ENCODE measurements at places on chromosomes 6 and 20.

DNA sequence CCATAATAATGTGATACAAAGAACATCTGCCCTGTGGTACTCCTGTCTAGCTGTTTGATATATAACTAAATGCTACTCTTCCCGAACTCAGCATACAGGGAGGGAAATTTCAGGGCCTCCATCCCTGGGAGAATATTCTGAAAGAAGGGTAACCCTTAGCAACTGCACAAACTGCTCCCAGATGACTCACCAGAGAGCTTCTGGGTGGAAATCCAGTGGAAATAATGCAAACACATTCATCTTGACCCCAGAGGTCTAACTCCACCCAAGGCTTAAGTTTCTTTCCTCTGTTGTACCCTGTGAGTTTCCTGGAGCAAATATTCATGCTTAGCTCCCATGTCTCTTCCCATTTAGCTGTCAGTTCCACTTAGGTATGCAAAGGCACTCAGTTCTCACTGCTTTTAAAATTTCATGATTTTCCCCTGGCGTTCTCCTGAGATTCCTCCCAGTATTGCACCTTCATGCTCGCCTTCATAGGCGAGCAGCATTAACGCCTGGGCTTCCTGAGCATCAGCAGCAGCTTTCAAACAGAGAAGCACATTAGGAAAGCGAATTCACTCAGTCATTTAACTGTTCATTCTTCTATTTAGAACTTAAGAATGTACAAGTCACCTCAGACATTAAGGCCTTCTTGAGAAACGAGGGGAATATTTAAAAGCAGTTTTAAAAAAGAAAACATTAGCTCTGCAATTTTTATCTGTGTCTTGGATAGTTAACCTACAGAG, 43.8 kb upstream of the LAMA4 start:
- peak; percentile 19 for DNase-seq

DNA sequence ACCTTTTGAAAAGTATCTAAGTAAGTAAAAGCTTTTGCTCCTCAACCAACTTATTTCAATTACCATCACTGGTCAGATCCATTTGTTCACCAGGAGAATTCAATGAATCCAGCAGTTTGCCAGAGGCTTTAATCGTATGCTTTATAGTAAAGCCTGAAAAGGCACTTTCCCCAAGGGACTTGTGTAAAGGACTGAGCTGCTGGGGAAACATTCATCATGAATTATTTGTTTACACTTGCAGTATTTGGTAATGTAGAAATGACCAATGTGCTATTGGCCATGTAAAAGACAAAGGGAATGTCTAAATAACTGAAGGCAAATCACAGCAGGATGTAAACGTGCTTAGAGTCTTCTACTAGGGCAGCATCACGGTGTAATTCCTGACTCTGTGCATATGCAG, 471.4 kb downstream of the ADGRB3 start:
- DNase-seq: no peak

- no peak for DNase-seq
Measured at GRCh38 chr20:60101891-60102281, 143.7 kb downstream of the CDH26 start.

DNA sequence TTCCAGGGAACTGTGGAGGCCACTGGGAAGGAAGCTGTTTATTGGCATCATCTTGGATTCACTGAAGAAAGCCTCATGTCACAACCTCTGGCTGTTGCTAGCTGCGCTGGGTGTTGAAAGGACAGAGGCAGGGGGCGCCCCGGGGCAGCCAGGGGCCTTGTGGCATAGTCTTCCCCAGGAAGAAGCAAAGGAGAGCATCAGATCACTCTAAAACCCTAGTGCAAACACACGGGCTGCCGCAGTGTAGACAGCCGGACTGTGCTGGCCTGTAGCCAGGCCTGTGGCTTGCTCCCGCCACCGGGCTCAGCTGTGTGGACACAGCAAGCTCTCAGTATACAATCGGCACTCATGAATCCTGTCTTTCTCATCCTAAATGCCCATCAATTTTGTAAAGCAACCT, 23.8 kb upstream of the SMOC2 start:
- DNase-seq: no peak

DNA sequence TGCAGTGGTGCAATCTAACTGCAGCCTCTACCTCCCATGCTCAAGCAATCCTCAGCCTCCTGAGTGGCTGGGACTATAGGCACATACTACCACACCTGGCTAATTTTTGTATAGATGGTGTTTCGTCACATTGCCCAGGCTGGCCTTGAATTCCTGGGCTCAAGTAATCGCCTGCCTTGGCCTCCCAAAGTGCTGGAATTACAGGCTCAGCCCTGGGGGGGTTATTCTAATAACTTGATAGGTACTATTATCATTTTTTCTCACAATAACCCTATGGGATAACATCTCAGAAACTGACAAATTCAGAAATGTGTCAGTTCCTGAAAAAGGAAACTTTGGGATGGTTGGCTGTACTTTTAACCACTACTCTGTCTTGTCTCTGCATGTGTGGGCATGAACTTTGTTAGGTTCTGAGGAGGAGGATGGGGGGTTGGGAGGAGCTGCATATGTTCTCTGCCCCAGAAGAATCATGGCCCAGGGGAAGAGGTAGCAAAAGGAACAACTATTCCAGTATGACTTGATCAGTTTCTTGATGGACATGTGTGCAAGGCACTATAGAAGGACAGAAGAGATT, 169.9 kb downstream of the CARMIL1 start:
- no peak for DNase-seq

GRCh38 chr20:45450097-45450818, 19.3 kb upstream of the WFDC2 start:
- no peak for DNase-seq

DNA sequence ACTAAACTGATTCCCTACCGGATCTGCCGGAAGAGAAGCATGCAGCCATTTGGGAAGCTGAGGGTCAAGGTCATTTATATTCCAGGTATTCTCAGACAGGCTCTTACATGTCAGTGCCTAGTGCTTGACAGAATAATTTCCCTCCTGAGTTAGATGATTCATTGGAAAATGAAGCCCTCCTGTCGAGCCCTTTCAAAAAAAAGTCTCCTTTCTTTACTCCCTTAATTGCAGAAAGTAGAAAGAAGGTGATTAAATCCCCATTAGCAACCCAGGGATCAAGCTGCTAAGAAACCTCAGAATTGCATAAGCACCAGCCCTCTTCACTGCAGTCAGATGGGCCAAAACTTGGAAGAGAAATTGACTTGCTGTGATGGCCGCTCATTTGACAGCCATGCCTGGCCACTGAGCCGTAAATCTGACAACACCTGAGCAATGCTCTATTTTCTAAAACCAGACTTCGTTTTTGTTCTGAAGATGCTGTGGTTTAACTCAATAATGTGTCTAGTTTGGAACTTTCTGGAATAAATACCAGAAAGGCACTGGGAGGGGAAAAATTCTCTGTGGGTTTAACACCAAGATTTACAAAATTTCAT, 61.0 kb upstream of the ARMH2 start:
- no peak for DNase-seq

All from frontal cortex (tissue), 4 donors.